ENCODE measurements at places on chromosomes 11 and 22. TPM values are rescaled to one million over a fixed set of nuclear protein-coding genes. Genes with fewer than 3 reads are reported as not detected.

Gene DGCR6
- total RNA-seq, result 1.7 TPM

Gene OR5I1
- total RNA-seq, result not detected

Gene HBG1
- total RNA-seq, result not detected

Gene PYGM
- 1.2 TPM for total RNA-seq

Gene WBP2NL
- 0.73 TPM for total RNA-seq

Gene SLC37A2
- total RNA-seq, result 1.4 TPM

Gene ARHGAP42
- 32.7 TPM for total RNA-seq

Gene CBLIF
- not detected for total RNA-seq

Gene DDI1
- total RNA-seq, result not detected

Gene NTM
- total RNA-seq, result 27.0 TPM

Gene AQP11
- 3.4 TPM for total RNA-seq

Gene OR8A1
- not detected for total RNA-seq

Gene ZC3H12C
- total RNA-seq, result 47.3 TPM

Gene PDGFD
- total RNA-seq, result 7.1 TPM

Gene AP5B1
- 40.6 TPM for total RNA-seq

Gene BRSK2
- total RNA-seq, result 0.69 TPM

Gene GP1BB
- under 0.01 TPM for total RNA-seq

Gene PPME1
- 29.3 TPM for total RNA-seq

Gene F2
- not detected for total RNA-seq

Gene LMO1
- not detected for total RNA-seq

Gene TIMP3
- 91.6 TPM for total RNA-seq

Gene OR2AG2
- total RNA-seq, result 1.00 TPM

Gene CEND1
- total RNA-seq, result not detected

Gene OR8K3
- not detected for total RNA-seq

Gene TSKU
- total RNA-seq, result 13.3 TPM

Gene DMC1
- total RNA-seq, result 1.3 TPM

Gene NRXN2
- 0.15 TPM for total RNA-seq

Gene MRGPRE
- not detected for total RNA-seq

Gene MUC6
- total RNA-seq, result not detected

Gene SELENOO
- 24.2 TPM for total RNA-seq

Gene CASP12
- total RNA-seq, result 0.33 TPM

Gene INPP5J
- total RNA-seq, result under 0.01 TPM

Gene MRGPRX4
- not detected for total RNA-seq

Gene OR5F1
- not detected for total RNA-seq

Gene TOMT
- not detected for total RNA-seq

Gene PNPLA5
- total RNA-seq, result not detected

Gene MAPK11
- 1.9 TPM for total RNA-seq

Gene IFITM10
- 0.93 TPM for total RNA-seq
